Right hindlimb (tissue), 1 donor: ENCODE measurements at places on chromosomes 3 and 15.

- no peak for DNase-seq
These were observed 412.9 kb downstream of the WDR72 start for GRCh38 chr15:53346583-53346982.

- DNase-seq: peak; percentile 76
These were observed 98.9 kb downstream of the LINGO1 start for GRCh38 chr15:77533578-77534430.

DNA sequence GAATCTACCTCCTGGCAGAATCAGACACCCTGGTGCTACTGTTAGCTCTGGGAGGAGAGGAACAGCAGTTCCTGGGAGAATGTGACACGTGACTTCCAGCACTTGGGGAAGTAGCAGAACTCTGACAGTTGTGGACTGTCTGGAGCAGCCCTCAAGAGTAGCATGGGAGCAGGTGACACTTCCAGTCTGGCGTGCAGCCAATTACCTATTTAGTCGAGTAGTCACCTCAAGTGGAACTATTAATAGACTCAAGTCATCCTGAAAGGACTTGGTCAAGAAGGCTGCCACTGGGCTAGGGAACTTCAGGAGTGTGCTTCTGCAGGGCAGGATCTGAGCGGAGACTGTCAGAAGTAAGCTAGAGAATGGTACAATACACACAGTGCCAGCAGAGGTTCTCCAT is 62.3 kb downstream of the MTHFS start:
- DNase-seq: no peak

DNA sequence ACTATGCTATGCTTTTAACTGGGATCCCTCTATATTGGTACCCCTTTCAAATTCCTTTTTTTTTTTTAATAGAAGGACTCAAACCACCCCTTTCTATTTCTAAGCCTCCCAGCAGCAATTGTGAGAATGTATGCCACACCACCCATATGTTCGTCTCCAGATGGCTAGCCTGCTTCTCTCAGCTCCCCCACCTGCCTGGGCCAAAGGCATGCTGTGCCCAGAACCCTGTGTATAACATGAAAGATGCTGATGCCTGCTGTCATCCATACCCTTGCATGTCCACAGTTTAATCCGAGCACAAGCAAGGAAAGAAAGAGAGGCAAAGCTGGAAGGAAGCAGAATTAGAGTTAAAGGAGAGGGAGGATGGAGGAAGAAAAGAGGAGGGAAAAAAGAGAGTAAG is 159.5 kb upstream of the CNTN6 start:
- no peak for DNase-seq
